Activated T-helper 1 cell treated with Interleukin-2 at 50 U/mL for 16 hours (primary cell): ENCODE measurements at places on chromosomes 3 and 15.

DNA sequence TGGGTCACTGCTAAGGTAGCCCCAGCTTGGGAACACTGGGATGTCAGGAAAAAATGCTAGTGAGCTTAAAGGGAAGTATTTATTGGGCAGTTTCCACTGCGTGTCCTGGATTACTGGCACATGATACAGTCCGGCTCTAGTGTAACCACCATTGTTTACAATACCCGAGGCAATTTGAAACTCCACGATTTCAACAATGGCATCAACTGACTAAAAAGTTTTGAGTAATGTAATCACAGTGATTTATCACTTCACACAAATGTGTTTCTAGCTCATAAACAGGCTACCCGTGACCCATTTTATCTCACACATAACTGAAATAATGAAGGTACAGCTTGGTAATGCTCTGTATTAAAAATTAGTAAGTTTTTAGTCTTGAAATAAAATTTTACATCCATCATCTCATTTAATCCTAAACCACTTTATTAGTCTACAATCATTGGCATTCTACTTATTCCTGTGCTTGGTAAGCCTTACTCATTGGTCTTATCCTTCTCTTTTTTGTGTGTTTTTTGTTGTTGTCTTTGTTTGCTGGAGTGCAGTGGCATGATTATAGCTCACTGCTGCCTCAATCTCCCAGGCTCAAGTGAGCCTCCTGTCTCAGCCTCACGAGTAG, 7.6 kb downstream of the ZMAT3 start:
- DNase-seq: no peak

- DNase-seq: no peak
These were observed at the start of gene UNC13C for GRCh38 chr15:53978253-53978906. Gene UNC13C (plus strand): TSS chr15:53978441. CDS start chr15:54012904, 34,463 bp downstream.

GRCh38 chr3:34856081-34856947, 783.0 kb upstream of the ARPP21 start:
- no peak for DNase-seq

GRCh38 chr3:43638594-43639447, 17.0 kb upstream of the ANO10 start:
- DNase-seq: no peak

DNA sequence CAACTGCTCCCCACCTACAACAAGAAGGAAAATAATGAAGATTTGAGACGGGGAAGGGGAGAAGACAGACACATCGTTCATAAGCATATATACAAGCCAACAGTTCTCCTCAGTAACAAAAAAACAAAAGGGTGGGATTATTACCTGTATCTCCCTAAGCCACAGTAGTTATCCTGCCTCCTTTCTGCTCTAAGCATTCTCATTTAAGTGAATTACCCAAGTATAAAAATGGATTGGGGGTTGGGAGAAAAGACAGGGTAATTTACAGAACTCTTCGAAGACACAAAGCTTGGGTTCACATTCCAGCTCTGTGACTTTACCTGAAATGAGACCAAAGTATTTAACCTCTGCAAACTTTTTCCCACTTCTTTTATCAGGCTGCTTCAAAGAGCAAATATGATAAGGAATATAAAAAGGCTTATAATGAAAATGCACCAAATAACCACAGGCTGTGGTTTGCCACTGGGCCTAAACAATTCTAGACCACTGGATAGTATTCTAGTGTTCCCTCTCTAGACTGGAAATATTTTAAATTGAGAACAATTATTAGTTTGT, 64.4 kb downstream of the UACA start:
- DNase-seq: no peak
